ENCODE measurements at places on chromosomes 16 and 17.

DNA sequence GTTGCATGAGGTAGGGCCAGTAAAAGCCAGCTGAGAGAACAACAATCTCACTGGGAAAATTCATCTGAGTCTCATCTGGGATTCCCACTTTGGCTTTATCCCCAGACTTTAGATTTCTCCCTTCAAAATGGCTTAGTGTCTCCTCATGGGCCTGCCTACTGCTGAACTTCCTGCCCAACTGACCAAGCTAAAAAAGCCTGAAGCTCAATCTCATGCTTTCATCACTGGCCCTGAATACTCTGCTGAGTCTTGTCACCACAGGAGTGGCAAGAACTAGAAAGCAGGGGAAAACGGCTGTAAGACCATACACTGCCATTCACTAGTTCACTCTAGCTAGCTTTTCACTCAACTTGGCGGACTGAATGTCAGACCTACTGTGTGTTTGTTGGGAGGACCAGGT, 96.4 kb upstream of the NOG start:
- DNase-seq: no peak

- no peak for DNase-seq
Measured at GRCh38 chr16:88893127-88893968, 26.9 kb upstream of the PABPN1L start.

DNA sequence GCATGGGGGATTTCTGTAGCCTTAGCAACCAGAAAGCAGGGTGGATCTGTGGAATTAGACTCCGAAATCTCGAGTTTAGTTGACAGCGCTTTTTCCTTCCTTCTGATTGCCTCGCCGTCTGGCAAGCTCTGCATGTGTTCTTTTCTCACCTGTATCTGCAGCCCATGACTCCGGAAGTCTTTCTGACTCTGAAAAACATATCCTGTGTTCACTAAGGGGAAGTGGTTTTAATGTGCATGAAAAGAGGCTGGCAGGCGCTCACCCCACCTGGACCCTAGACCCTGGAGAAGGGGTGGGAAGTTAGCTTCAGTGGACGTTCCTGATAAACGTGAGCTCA, 158.5 kb downstream of the RPTOR start:
- DNase-seq: no peak

GRCh38 chr16:82685526-82685925, 58.8 kb downstream of the CDH13 start:
- no peak for DNase-seq

DNA sequence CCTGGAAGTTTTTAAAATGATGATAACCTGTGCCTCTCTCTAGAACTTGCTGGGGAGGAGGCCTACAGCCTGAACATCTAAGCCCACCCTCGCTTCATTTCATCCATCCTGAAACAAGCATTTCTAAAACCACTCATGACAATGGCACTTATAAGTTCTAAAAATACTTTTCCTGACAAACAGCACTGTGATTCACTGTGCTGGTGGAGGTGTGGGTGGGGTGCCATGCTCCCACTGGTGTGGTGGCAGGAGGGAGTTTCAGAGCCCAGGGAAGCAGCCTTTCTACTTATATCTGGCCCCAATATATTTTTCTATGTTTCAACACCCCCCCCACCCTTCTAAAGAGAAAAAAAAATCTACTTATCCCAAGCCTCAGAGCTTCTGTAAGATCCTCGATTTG, 52.6 kb downstream of the RAB11FIP4 start:
- no peak for DNase-seq

GRCh38 chr16:20906341-20907255, 6.0 kb downstream of the LYRM1 start:
- peak; percentile 68 for DNase-seq

GRCh38 chr16:71722801-71723536, 1.5 kb downstream of the PHLPP2 start:
- peak; percentile 68 for DNase-seq

DNA sequence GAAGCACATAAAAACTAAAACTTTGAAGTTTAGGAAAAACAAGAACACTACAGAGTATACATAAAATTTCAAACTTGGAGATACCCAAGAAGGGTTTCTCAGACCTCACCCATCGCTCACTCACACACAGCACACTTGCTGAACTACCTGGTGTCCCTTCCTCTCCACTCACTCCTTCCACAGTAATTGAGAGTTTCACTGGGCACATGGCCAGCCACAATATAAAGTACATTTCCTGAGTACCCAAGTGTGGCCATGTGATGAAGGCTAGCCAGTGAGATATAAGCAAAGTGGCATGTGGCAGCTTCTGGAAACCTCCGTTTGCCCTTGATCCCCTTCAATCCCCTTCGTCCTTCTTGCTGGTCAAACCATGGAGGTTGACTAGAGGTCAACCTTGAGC, 11.9 kb downstream of the TOX3 start:
- DNase-seq: no peak

GRCh38 chr16:81778231-81778630, 860 bp upstream of the PLCG2 start:
- DNase-seq: no peak

Measured in lung microvascular endothelial cell (primary cell).